Hypothalamus (tissue), 51 donors: ENCODE measurements at places on chromosomes 12 and 14.

DNA sequence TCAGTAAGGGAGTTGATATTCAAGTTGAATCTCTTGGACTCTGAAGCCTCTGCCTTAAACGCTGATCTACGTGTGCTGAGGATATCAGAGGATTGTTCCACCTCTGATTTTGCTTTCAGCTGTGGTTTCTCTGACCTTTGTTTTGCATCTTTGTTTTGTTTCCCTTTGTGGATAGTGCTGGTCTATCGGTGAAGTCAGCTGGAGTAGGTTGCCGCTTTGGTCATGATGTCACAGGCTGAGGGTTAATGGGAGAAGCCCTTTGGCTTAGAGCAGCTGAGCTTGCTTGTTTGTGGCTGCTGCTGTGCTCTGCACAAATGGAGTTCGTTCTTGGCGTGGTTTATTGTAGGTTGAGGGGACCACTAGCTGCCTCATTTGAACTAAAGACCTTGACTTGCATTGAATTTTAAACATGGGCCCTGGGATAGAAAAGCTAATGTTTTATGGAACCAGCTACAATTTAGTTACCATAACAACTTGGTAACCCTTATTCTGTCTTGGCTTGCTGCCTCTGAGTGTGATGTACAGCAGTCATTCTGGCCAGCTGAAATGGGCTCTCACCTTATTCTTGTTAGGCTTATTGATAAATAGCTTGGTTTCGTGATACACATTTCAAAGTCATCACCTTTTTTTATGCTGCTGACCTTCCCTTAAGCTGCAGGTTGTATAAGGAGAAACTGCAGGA, 284.5 kb upstream of the E2F7 start:
- no peak for DNase-seq

DNA sequence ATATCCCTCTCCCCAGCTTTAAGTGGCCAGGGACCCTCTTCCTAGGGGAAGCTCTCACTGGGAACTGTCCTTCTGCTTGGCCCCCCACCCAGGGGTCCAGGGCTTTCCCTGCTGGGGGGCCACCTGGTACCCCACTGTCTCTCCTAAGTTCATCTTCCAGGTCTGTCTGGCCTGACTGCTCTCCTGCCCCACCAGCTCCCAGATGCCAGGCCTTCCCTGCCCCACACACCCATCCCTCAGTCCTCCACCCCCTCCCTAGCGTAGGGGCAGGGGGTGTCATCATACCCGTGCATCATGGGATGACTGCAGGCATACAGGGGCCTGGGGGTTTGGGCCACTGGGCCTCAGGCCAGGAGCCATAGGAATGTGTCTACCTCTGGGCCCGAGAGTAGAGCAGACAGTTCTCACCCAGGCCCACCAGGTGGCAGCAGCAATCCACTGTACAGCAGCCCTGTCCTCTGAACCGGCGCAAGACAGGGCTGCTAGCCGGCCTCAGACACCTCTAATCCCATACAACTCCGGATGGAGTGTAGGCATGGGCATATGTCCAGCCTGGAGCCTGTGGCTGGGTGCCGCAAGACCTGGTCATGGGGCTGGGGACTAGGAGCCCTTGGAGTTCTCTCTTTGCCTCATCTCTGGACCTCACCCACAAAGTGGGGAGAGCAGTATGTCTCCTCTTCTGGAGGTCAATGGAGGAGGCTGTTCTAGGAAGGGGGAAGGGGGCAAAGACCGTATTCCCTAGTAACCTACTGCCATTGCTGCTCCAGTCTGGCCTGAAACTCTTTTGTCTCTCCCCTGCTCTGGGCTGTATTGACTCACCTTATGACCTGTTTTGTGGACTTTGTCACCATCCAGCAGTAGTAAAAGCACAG, 10.0 kb upstream of the SMARCD1 start:
- peak; percentile 56 for DNase-seq

- no peak for DNase-seq
These were observed 4.6 kb upstream of the LDHB start for GRCh38 chr12:21662122-21662792.

- DNase-seq, result no peak
These were observed 670 bp downstream of the CCNB1IP1 start for GRCh38 chr14:20332431-20332787.

- no peak for DNase-seq
These were observed 691 bp downstream of the ZFYVE26 start for GRCh38 chr14:67815573-67816225.

DNA sequence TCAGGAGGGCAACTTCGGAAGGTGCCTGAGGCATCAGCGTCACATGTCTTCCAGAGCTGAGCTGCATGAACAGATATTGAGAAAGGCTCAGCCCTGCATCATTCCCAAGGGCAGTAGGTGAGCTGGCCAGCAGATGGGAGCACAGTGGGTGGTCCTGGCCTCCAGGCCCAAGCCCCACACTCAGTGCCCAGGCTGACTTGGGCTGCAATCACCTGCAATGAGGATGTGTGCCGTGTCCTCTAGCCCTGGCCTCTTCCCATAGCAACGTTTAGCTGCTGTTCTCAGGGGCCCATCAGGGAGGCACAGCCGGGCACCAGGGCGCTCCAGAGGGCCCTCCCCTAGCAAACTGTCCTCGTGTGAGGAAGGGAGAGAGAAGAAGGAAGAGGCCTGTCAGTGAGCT, 32.0 kb downstream of the TEP1 start:
- no peak for DNase-seq

DNA sequence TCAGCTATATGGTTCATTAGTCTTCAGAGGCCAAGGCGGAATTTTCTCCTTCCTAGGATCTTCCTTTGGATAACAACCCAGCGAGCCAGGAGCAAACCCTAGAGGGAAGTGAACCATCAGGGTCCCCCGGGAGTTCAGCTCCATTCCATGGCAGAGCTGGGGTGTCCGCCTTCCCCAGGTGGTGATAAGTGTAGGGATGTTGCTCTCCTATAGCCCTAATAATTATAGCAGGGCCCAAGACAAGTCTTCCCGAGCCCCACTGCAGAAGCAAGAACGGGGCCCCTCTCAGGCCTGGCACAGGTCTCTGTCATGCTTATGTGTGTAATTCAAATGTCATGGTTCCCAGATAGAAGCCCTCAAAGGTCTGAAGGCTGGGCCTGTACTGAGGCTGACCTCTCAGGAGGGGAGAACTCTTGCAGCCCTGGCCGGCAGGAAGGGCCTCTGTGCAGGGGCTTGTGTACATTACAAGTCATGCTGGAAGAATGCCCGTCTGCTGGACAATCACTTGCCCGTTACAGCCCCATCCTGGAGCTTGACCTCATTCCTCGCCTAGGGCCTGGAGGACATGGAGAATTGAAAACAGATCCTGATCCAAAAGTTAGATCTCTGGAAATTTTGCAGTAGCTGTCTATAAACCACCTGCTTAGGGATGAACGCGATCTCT, 17.3 kb downstream of the LRTM2 start:
- no peak for DNase-seq

- no peak for DNase-seq
These were observed 1.5 kb downstream of the KRT73 start for GRCh38 chr12:52616680-52617402.

- peak; percentile 27 for DNase-seq
These were observed 98.4 kb downstream of the LGMN start for GRCh38 chr14:92649934-92650545.

DNA sequence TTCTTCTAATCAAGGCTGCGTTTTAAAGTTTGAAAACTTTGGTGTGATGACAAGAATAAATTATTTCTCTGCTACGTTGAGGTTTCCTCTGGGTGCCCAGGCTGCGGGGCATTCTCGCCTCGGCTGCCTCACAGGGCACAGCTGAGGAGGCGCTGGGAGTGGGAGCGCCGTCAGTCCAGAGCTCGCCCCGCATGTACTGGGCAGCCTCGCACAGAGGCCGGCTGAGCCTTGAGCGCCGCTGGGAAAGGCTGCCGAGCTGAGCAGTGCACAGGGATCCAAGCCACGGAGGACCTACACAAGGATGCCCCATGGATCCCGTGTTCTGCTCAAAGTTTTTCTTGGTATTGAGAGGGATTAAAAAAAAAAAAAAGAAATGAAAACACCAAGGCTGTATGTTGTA, 11.6 kb downstream of the RFX4 start:
- DNase-seq, result peak; percentile 26

DNA sequence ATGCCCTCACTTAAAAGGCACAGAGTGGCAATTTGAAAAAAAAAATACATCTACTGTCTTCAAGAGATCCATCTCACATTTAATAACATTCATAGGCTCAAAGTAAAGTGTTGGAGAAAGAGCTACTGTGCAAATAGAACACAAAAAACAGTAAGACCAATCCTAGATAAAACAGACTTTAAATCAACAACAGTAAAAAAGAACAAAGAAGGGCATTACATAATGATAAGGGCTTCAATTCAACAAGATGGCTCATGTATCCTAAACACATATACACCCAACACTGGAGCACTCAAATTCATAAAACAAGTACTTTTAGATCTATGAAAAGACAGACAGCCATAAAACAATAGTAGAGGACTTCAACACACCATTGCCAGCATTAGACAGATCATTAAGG, 93.6 kb upstream of the PCED1B start:
- no peak for DNase-seq

GRCh38 chr14:50924843-50925242, 19.4 kb downstream of the PYGL start:
- no peak for DNase-seq

DNA sequence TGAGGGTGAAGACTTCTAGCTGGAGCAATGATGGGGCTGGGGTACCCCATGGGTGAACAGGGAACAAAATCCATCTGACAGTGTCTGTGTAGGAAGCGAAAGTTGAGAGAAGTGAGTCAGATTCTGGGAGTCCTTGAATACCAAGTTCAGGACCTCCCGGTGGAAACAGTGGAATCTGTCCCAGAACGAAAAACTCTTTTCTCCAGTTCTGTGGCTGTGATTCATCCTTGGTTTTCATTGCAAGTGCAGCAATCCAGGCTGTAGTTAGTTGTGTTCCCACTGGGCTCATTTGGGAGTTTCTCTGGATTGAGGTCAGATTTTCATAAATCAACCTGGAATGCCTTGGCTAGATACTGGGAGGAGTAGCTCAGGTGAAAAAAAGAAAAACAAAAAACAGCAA, 120.7 kb downstream of the C12orf75 start:
- DNase-seq, result no peak

- no peak for DNase-seq
These were observed 50.4 kb downstream of the DYRK2 start for GRCh38 chr12:67698672-67699581.

GRCh38 chr12:93678779-93679178, 1.6 kb downstream of the CRADD start:
- DNase-seq, result no peak

DNA sequence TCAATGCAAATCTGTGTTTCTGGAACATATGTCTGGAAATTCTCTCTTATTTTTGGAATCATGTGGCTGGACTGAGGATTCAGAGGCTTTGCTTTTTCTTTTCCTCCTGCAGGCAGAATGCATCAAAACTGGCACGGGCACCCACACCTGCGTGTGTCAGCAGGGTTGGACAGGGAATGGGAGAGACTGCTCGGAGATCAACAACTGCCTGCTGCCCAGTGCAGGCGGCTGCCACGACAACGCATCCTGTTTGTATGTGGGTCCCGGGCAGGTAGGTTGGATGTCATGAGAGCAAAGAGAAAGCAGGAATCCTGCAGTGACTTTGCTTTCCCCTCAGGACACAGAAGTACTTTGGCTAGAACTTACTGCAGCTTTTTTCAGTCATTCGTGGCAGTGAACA, 90.3 kb downstream of the STAB2 start:
- no peak for DNase-seq

DNA sequence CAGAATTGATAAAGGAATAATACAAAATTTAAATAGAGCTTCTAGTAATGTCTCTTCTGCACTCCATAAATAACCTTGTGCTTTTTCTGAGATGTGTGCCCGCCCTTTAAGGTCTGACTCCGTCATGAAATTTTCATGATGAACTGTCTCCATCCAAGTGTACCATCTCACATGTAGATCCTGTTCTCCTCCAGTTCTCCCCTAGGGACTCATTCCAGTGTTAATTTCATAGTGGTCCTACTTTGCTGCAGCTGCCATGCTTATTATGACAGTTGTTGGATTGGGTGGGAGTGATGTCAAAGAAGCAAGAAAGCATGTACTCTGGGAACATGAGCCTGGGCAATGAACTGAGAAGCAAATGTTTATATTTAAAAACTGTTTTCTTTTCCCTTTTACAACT, 442.5 kb upstream of the PDE3A start:
- no peak for DNase-seq

DNA sequence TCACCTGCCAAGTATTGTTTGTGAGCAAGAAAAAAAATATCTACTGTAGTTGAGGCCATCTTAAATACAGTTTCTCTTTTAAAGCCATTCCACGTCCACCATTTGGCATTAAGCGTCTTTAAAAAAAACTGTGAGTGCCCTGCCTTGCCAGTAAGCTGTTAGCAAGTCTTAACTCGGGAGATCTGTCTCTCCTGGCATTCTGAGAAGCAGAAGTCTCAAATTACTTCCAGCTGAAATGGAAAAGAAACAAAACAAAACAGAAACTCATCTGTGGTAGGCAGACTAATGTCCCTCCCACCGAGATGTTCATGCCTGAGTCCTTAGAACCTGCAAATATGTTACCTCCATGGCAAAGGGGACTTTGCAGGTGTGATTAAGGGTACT, 126.2 kb downstream of the CRADD start:
- no peak for DNase-seq

GRCh38 chr12:6193853-6194815, 6.1 kb upstream of the CD9 start:
- no peak for DNase-seq

- DNase-seq, result no peak
These were observed 29.7 kb downstream of the PALS1 start for GRCh38 chr14:67270933-67271332.

DNA sequence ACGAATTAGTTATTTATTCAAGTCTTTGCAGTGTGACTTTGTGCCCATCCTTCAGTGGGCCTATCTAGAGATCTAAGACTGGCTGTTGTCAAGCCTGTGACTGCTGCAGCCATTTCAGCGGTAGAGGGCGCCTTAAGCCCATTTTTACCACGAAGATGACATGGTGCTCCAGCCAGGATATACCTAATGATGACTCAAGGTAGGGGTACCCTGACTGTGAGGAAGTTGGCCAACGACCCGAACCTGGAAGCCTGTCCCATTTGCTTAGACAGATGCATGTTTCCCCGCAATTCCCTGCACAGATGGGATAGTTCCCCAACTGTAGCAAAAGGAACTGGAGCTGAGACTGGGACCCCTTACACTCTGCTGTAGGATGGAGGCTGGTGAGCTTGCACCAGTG, 41.3 kb downstream of the RAB3IP start:
- no peak for DNase-seq

DNA sequence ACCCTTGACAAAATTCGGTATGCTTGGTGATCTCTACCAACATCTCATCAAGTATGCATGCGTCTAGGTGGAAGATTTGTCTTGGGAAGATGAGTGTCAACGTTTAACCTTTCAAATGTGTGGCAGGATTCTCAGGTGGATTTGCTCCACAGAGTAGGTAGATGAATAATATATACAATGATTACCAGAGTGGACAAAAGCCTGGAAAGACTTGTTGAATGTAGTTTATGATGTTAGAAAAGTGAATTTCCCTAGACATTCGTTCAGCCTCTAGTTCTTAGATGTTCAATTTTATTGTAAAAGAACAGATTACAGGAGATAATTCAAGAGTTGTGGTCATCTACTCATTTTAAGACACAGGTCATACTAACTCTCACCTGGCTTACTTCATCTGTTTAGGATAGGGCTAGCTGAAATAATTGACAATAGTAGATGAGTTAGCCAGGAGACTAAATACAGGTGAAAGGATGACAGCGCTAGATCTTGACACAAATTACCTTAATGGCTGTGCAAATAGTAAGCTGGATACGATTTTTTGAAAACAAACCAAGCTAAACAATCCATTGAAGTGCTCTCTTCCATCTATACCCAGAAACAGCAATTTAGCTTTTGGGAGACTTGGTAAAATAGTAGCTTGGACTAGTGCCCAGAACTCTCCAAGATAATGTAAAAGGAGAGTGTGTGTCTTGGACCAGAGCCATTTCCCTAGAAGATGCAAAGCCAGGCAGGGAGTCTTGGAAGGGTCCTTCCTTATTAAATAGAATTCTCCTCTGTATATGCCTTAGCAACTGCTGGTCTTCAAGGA, 168.0 kb downstream of the DACT1 start:
- no peak for DNase-seq
